DMS79 treated with DMSO at 0.1 percent for 48 hours (cell line): ENCODE measurements at places on chromosomes 7 and 10.

- DNase-seq = no peak
These were observed 22.5 kb upstream of the TRIL start for GRCh38 chr7:28980451-28981160.

DNA sequence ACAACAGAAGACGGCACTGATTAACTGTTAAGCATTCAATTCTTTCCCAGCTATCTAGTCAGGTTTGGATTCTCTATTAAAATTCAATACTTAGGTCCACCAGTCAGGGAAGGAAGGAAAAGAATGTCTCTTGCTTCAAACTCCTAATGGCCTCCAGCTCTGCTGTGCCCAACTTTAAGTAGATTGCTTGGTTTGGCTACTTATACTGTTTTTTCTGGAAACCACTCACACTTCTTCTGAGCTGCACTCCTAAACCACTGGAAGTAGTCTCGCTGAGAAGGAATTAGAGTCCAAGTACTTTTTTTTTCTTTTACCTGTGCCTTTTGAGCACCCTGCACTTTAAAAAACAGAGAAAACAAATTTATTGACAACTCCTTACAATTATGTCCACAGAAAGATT, 26.7 kb upstream of the COL1A2 start:
- peak; percentile 23 for DNase-seq

DNA sequence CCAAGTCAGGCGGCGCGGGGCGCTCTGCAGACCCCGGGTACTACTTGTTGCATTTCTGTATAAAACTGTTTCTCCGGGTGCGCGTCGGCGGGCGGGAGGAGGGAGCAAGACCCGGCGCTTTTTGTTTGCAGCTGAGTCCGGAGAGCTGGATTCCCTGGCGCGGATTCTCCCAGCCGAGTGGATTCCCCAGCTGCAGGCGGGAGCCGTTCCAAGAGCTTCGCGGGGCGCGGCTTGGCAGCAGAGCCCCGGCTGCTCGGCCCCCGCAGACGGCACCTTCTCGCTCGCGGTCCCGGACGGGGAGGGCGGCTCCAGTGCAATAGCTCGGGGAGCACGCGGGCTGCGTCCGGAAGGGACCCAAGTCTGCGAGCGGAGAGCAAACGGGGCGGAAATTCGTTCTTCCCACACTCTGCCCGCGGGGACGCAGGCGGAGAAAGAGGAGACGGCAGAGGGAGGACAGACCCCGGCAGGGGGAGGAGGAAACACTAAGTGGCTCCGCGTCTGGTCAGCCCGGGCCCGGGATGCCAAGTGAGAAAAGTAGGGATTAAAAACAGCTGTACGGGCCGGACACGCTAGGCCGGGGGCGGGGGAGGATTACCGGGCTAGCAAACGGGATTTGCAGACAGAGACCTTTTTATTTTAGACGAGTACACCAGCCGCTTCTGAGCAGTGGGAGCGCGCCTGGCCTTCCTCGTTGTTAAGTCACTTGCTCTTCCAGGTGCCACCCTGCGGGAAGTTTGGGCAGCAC, at the start of gene TRIL:
TRIL (minus strand) TSS at position 96 of the 745 bp plus-strand sequence. CDS start 284 bp downstream, outside the sequence.
- peak; percentile 61 for DNase-seq

- DNase-seq = no peak
These were observed 27.0 kb upstream of the ZPBP start for GRCh38 chr7:50119815-50120637.

- DNase-seq = no peak
These were observed 72.6 kb downstream of the KCNMA1 start for GRCh38 chr10:77564731-77565589.

DNA sequence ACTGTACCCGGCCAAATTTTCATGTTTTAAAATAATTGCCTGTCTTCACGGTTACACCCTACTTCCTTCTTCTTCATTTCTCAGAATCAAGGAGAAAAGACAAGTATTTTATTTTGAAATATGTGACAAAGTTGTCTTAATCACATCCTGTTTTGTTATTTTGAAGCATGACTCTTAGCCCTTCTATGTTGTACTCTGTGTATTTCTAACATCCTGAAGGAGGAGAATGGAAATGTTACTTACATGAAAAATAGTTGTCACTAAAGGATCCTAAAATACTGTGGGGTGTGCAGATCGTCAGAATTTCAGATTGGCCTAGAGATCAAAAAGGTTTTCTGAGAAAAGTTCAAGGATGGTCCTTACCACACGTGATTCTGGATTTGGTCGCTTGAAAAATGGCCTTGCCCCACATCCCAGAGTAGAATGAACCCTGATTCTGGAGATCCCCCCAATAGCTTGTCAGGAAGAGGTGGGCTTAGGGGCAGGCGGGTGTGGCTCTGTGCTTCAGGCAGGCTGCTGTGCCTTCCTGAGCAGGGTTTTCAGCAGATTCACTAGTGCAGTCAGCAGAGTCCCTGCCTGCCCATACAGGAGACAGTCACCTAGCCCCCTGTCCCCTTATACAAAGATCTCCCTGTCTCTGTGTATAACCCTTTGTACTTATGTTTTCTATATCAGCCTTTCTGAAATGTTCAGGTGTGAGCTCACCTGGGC, 8.6 kb downstream of the UPP1 start:
- no peak for DNase-seq

GRCh38 chr10:90885176-90885575, 13.4 kb downstream of the RPP30 start:
- no peak for DNase-seq

- no peak for DNase-seq
These were observed 43.5 kb downstream of the PRKG1 start for GRCh38 chr10:51117794-51118193.

GRCh38 chr7:53470336-53470970, 435.0 kb downstream of the POM121L12 start:
- DNase-seq = no peak

GRCh38 chr10:6988654-6989053, 408.6 kb upstream of the PRKCQ start:
- no peak for DNase-seq

DNA sequence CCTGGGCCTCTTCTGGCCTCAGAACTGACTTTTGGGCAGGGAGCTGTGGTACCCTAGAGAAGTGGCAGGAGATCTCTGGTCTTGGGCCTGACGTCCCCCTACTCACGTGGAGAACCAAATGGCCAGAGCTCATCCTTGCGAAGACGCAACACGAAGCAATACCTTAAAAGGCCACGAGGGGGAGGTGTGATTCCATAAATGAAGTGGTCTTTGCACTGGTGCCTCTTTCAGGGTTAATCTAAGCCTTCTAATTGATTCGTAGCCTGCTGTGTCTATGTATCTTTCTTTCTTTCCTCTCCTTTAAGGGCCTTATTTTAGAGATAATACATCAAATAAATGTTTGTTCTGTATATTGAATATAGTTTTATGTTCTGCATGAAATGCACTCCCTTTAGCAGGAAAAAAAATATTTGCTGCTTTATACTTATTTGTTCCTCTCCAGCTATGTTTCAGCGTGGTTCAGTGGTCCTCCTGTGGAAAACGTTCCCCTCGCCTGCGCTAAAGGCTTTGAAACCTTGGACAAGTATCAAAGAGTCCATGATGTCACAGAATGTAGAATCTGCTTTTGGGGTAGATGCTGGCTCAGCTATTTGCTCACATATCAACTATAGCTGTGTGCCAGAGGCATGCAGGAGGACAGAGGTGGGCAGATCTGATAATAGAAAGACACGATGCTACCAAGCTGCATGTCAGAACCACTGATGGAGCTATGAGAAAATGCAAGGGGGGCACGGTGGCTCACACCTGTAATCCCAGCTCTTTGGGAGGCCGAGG, 41.0 kb downstream of the STRA8 start:
- peak; percentile 66 for DNase-seq

- DNase-seq = no peak
These were observed 27.2 kb downstream of the CCM2 start for GRCh38 chr7:45026984-45027773.

GRCh38 chr7:158044482-158044823, 543.2 kb downstream of the PTPRN2 start:
- DNase-seq = no peak

DNA sequence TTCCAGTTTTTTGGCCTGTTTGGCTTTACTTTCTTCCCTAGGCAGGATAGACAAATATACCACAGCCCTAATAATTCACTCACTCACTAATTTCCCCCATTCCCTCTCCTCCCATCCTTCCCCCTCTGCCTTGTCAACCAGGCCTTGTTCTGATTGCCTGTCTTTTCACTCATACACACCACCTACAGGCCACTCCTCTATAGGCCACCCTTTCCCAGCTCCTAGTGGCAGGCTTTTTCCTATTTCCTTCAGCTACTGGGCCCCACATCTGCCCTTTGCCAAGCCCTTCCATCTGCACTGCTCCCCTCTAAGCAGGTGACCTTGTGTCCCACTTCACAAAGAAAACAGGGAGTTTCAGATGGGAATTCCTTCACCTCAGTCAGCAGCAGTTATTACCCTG, 59.8 kb upstream of the MSRB2 start:
- DNase-seq = no peak

GRCh38 chr10:106278383-106278782, 886.1 kb downstream of the SORCS1 start:
- no peak for DNase-seq

DNA sequence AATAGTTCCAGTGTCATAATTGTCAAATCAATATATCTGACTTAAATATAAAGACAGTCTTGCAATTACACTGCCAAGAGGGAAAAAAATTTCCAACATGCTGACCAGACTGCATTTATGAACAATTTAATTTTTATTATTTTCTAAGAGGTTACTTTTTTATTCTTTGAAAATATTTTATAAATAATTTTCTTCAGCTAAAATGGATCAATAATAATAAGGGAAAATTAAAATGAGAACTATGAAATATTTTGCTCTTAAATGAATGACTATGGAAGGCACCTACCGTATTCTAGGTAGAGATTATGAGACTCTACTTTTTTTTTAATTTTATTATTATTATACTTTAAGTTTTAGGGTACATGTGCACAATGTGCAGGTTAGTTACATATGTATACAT, 1032.5 kb upstream of the LRRN3 start:
- no peak for DNase-seq

GRCh38 chr10:95327367-95327766, 36.6 kb upstream of the PDLIM1 start:
- DNase-seq = peak; percentile 72

- DNase-seq = peak; percentile 76
These were observed 18.7 kb downstream of the TAS2R40 start for GRCh38 chr7:143240291-143241168.

DNA sequence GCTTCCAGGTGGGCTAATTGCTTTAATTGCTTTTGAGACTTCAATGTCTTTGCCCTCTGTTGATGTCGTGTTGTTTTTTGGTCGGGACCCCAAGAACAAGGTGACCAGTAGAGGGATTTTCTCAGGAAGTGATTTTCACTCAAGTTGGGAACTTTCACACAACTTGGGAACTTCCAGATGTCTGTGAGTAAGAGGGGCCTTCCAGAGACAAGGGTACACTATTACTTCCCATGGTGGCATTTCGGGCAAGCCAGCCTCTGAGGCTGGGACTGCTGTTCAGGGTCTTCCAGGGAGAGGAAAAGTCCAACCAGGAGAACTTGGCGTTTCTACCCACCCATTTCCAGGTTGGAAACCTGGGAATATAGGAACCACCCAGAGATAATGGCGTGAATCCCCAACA, 170.0 kb upstream of the CDCA7L start:
- DNase-seq = no peak

- DNase-seq = no peak
These were observed 356.0 kb upstream of the MYO3A start for GRCh38 chr10:25578061-25578460.

DNA sequence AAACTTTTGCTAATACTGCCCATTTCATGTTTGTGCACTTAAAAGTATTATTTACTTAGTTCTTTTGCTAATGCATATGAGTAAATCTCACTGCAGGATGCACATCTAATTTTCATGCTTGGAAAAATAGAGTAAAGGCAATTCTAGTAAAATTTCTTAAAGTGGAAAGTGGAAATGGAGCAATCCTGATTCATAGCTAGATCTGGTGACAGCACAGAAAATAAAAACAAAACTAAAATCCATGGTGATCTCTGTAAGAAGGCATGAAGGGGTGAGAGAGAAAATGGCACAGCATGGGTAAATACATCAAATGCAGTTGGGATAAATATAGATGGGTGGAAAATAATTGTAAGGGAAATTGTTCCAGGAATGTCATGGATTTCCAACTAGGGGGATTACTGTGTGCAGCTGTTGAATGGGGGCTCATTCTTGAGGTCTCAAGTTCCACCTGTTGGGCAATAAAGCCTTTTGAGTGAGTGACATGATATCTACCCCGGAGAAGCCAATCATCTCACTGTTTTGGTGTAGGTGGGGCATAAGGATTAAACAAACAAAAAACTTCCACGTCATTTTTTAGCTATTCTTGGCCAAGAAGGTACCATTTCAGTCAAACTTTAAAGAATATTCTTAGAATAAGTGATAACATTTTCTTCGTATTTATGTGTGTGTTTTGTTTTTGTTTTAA, 1.7 kb upstream of the MCU start:
- no peak for DNase-seq

- DNase-seq = peak; percentile 35
These were observed 6.0 kb downstream of the SKIDA1 start for GRCh38 chr10:21519397-21519933.

DNA sequence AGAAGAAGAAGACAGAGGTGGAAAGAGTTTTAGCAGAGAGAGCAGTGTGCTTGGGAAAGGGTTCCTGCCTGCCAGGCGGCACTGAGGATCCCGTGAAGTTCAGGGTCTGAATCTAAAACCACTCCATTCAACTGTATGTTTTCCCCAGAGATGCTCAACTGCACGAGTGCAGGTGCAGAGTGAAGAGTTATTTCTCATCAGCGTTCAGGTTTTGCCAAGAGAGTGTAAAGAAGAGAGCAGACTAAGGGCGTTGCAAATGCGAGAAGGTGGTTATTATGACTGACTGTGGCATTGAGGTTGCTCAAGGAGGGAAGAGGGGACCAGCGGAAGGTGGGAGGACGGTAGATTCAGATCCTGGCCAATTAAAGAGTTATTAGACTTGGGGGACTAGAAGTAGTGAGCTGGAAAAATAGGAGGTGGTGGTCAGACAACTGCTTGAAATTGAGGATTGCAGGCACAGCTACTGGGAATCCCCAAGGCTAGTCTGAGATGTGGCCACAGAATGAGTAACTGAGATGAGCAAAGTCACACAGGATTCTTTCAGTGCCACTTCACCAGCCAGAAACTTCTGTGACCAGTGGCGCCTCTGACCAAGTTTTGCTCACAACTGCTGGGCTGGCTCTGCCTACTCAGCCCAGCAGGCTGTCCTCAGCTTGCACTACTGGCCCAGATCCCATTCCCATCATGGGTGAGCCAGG, 29.1 kb downstream of the STRA8 start:
- peak; percentile 78 for DNase-seq

DNA sequence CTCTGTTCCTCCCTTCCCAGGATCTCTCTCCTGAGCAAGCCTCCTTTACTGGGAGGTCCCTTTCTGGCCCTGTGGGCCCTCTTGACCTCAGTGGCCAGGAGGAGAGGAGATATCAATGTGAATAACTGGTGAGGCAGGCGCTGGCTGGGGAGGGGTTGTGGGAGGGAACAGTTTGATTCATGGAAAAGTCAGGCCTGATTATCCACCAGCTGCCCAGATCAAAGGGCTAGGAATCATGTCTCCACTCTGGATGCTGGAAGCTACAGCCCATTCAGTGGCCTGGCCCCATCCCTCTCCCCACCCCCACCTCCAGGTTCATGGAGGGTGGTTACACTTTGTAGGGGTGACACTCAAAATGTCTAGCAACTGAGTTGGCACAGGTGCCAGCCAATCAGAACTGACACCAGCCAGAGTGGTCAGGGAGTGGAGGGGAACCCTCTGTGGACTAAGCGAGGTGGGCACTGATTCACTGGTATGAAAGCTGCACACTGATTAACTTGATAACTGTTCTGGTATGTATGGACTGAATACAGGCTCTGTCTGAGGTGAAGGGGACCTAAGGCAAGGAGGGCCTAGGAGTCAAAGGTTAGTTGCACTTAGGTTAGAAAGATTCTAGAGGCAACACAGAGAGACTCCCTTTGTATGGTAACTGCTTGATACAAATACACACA, 4.8 kb downstream of the PRRT4 start:
- DNase-seq = no peak
